ENCODE measurements at places on chromosomes 16 and 17. TPM values are rescaled to one million over a fixed set of nuclear protein-coding genes. Genes with fewer than 3 reads are reported as not detected.

PRM2 gene
- total RNA-seq, result not detected

MT1E gene
- 136 TPM for total RNA-seq

P2RX1 gene
- 0.16 TPM for total RNA-seq

SEPTIN12 gene
- not detected for total RNA-seq

ADAD2 gene
- total RNA-seq, result not detected

RCVRN gene
- total RNA-seq, result not detected

CHMP6 gene
- total RNA-seq, result 19.0 TPM

FBXW10B gene
- total RNA-seq, result 0.84 TPM

HCRT gene
- not detected for total RNA-seq

SCGB1C2 gene
- not detected for total RNA-seq

DNA sequence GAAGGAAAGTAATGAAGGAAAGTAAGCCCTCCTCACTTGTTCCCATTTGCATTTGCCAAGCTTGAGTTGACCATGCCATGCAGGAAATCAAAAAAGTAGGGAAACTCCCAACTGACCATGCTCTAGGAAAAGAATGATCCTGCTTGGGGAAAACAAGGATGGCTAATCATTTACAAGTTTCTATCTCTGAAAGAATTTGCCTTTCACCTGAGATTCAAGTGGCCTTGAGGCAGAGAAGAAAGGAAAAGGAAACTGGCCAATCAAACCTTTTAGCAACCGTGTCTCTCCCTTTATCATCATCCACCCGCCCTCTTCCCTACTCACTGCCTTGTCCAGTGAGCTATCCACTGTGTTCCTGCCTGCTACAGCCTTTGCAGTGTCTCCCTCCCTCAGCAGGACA lies 757.2 kb upstream of the SOX9 start:
- no peak for DNase-seq

- DNase-seq, result no peak
Measured at GRCh38 chr17:82868715-82869131, 28.9 kb upstream of the ZNF750 start.

GRCh38 chr17:58416937-58417299 lies 416 bp downstream of the RNF43 start:
- no peak for DNase-seq

- no peak for DNase-seq
Measured at GRCh38 chr17:34614698-34615097, 35.3 kb downstream of the TMEM132E start.

DNA sequence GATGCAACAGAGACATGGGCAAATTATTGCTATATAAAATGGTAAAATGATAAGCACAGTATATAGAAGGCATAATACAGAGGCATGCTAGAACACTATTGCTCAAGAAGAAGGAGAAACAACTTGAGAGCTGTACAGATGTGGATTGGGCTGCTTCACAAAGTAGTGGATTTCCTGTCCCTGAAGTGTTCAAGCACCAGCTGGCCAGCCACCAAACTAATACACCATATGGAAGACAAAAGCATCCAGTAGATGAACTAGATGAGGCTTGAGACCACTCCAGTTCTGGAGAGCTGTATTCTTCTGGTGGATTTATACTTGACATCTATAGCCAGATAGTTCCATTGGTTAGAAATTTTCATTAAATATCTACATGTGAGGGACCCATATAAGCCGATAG lies 134.1 kb upstream of the GNAO1 start:
- no peak for DNase-seq

DNA sequence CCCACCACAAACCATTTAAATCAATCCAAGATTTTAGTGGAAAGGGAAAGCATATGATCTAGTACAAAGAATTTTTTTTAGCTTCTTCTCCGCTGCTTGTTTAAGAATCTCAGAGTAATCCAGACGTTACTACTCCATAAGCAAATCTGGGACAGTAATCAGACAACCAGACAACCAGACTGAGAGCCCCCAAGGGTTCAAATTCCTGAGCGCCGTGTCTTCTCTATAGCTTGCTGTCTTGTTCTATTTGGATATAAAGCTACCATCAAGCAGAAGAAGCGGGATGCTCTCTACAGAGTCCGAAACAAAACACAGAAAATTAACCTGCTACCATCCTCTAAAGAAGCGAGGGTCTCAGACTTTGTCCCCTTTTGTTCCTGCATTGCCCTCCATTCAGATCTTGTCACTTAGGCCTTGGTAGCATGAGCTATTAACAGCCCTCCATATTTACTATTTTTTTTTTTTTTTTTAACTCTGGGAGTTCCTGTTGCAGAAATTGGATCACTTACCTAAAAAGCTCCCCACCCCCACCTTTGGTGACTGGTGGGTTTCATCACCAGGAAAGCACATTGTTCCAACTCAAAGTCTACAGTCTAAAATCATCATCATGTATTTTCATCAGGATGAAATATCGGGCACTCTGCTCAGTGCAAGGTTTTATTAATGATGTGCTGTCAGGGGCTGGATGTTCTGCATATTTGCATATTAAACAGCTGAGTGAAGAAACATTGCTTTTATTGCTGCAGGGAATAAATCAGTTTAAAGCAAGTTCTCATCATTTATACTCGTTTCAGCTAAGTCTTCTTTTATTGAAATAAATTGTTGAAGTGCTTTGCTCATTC lies 576.7 kb downstream of the WWOX start:
- no peak for DNase-seq

GRCh38 chr17:3799181-3799945 lies 1.6 kb downstream of the ITGAE start:
- DNase-seq, result no peak

DNA sequence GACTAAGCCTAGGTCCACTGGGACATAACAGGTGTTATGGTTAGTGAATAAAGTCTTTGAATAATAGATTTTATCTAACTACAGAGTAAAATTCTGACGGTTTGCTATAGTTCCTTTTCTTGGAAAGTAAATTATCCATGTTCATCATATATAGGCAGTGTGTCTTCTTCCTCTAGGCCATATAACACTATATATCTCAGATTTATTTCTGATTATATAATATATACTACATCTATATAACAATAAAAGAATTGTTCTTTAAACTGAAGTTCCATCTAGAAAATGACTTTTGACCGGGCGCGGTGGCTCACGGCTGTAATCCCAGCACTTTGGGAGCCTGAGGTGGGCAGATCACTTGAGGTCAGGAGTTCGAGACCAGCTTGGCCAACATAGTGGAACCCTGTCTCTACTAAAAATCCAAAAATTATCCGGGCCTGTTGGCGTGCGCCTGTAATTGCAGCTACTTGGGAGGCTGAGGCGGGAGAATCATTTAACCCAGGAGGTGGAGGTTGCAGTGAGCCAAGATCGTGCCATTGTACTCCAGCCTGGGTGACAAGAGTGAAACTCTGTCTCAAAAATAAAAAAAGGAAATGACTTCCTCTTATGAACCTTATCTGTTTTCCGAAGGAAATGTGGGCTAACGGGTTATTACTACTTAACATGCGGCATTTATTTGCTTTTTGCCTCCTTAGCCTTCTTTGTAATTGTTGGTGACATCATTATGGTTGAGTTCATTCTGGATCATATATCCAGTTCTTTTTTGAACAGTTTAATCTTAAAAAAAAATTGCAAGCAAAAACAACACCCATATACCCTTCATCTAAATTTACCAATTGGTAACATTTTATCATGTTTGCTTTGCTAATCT lies 29.2 kb downstream of the NOL11 start:
- DNase-seq, result no peak

- no peak for DNase-seq
Measured at GRCh38 chr16:49592546-49593423, 219.2 kb downstream of the C16orf78 start.

DNA sequence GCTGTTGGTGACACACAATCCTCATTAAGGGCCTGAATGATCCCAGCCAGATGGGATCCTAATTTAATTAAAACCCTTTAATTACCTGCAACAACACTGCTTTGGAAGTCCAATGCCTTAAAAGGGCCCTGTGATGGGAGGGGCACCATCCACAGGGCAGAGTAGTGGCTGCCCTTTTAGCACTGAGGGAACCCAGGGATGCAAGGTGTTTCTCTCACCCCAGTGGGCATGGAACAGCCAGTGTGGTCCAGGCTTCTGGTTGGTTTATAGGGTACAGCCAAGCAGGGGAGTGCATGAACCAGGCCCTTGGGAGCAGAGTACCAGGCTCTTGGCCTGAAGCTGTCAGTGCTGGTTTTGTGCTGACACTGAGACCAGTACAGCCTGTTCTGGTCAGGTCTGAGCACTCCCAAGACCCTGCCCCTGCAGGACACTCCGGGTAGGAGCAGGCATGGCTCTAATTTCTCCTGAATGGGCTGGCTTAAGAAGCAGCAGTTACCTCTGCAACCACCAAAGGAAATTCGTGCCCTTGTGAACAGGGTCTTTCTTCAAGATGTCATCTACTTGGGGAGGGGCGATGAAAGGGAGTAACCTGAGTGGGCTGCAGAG lies 9.9 kb downstream of the NXPH3 start:
- no peak for DNase-seq

DNA sequence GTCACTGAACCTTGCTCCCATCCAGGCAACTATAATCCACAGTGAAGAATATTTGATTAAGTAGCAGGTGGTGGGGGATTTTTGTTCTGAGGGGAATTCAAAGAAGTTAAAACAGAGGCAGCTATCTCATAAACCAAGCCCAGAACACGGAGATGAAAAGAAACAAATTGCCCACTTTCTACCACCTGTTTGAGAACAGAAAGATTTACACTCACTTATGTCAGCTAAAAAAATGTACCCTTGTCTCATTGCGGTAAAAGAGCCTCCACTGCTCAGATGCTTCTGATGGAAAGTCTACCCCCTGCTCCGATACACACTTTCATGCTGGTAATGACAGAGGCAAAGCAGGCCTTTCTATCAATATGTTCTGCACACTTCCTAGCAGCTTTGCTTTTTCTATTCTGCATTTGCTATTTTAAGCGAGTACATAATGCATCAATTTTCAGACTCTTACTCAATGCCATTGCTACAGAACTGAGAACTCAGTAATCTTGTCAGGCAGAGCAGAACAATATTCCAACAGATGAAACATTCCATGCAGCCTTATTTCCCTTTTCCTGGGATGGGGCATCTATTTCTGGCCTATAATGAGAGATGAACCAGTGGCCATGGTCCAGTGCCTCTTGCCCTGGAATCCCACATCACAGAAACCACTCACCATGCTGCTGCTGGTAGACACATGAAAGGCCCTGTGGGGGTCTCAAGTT lies 29.0 kb downstream of the CDK5R1 start:
- DNase-seq, result no peak

- no peak for DNase-seq
Measured at GRCh38 chr16:74524117-74524516, 82.8 kb downstream of the GLG1 start.

GRCh38 chr17:42361781-42362186 lies 26.5 kb downstream of the STAT3 start:
- DNase-seq, result no peak

DNA sequence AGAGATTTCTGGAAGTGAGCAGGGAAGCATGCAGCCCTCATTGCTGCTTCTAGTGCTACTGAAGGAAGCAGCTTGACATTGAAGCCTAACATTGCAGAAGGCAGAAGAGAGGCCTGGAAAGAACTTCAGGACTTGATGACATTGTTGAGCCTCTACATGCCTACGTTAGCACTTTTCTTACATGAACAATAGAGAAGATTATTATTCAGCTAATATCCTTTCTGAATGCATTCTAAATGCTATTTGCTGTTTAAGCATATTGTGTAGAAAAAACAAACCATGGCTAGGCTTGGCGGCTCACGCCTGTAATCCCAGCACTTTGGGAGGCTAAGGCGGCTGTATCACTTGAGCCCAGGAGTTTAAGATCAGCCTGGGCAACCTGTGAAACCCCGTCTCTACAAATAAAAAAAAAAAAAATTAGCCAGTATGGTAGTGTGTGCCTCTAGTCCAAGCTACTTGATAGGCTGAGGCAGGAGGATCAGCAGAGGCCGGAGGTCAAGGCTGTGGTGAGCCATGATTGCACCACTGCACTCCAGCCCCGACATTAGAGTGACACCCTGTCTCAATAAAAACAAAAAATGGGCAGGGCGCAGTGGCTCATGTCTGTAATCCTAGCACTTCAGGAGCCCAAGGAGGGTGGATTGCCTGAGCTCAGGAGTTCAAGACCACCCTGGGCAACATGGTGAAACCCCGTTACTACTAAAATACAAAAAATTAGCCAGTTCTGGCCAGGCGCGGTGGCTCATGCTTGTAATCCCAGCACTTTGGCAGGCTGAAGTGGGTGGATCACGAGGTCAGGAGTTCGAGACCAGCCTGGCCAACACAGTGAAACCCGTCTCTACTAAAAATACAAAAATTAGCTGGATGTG lies 2.2 kb upstream of the AURKB start:
- no peak for DNase-seq

- no peak for DNase-seq
Measured at GRCh38 chr16:66113223-66113622, 253.3 kb upstream of the CDH5 start.

DNA sequence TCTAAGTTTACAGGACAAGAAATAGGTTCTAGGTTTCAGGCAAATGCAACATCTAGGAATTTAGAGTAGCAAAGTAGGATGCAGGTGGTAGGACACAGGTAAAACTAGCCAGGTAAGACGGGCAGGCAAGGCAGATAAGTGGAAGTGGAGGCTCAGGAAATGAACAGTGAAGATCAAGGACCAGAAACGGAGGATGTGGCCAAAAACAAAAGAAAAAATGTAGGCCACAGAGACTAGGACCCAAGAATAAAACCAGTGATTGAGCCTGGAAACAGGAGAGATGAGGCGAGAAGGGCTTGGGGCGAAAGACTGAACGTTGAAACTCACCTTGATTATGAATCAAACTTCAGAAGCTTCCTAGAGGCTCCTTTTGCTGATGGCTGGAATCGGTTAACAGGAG lies 24.0 kb downstream of the CPSF4L start:
- no peak for DNase-seq

Data from Right ventricle myocardium inferior (tissue), 1 donor.